ENCODE measurements at places on chromosomes 1 and 21. TPM values are rescaled to one million over a fixed set of nuclear protein-coding genes. Genes with fewer than 3 reads are reported as not detected.

DNA sequence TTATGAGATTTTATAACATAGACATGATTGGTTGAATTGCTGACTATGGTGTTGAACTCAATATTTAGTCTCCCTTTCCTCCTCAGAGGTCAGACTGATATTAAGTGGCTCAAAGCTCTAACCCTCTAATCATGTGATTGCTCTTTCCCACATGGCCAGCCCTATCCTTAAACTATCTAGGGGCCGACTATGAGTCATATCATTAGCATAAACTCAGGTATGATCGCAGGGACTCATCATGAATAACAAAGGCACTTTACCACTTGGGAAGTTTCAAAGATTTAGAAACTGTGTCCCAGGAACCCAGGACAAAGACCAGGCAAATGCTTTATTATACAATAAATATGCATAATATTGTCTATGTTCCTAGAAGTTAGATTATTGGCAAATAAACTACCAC is 894.6 kb upstream of the NEGR1 start:
- DNase-seq: no peak

DNA sequence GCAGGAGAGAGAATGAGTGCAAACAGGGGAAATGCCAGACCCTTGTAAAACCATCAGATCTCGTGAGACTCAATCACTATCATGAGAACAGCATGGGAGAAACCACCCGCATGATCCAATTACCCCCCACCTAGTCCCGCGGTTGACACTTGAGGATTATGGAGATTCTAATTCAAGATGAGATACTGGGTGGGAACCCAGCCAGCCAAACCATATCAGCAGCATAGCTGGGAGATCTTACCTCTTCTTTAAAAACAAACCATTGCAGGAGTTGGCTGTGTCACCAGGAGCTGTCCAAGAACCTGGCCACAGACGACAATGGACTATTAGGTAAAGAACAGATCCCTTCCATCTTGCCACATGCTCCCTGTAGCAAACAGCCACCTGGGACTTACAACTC is 422.7 kb downstream of the MATN1 start:
- no peak for DNase-seq

DNA sequence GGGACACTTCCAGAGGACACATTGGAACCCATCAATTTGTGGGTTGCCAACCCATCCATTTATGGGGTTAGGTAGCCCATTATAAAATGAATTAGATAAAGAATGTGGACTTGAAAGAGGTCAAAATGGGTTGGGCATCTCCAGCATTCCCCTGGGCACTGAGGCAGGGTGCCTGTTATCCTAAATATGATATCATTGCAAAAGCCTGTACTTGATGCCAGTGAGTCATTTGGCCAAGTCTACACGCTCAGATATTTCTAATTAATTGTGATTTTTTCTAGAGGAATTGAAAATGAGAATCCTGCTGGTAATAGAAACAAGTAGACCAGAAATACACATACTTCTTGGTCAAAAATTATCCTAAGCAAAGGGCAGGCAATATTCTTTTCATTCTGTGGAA is 21.9 kb upstream of the NBL1 start:
- no peak for DNase-seq

GRCh38 chr1:15189692-15190370 is 36.3 kb downstream of the TMEM51 start:
- DNase-seq: no peak

- peak; percentile 57 for DNase-seq
Measured at GRCh38 chr1:147735423-147735822, 25.0 kb downstream of the GJA5 start.

- peak; percentile 74 for DNase-seq
Measured at GRCh38 chr1:209652873-209653401, 712 bp upstream of the LAMB3 start.

DNA sequence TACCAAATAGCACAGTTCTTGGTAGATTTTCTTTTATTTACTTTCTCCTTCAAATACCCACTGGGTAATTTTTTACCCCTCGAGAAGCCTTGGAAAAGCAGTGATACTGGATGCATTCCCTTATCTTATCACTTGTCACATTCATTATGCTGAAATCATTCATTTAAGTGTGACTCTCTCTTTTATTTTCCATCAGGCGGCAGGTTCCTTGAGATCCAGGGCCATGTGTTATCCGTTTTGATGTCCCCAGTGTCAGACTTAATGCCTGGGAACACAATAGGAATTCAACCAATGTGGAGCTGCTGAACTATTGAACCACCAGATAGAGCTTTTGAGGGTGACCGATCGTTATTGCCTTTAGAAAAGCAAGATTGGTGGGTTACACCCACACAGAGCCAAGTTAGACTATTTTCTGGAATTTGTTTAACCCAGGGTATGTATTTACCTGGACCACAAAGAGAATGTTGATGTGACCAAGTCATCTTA is 51.5 kb upstream of the ATP5PO start:
- no peak for DNase-seq

DNA sequence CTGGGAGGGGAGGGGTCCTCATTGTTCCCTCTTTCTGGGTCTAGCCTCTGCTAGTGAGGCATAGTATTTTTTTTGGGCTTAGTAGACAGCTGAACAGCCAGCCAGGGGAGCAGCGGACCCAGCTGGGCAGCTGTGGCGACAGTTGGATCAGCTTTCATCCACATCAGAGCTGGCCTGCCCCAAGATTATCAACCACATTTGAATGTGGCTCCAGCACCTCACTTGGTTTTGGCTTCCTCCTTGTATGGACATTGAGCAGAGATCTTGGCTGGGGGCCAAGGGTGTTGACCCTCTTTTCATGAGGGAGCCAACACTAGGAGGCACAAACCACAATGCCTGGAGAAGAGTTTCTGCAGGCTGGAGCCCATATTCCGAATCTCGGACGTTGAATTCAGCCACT is 25.0 kb downstream of the WNT4 start:
- DNase-seq: no peak

DNA sequence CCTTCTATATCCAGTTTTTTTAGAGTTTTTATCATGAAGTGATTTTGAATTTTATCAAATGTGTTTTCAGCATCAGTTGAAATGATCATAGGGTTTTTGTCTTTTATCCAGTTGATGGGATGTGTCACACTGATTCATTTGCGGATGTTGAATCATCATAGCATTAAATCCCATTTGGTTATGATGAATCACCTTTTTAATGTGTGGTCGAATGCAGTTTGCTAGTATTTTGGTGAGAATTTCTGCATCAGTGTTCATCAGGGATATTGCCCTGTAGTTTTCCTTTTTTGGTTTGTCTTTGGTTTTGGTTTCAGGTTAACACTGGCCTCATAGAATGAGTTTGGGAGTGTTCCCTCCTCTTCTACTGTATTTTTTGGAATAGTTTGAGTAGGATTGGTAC is 80.3 kb downstream of the DIRAS3 start:
- DNase-seq: no peak

DNA sequence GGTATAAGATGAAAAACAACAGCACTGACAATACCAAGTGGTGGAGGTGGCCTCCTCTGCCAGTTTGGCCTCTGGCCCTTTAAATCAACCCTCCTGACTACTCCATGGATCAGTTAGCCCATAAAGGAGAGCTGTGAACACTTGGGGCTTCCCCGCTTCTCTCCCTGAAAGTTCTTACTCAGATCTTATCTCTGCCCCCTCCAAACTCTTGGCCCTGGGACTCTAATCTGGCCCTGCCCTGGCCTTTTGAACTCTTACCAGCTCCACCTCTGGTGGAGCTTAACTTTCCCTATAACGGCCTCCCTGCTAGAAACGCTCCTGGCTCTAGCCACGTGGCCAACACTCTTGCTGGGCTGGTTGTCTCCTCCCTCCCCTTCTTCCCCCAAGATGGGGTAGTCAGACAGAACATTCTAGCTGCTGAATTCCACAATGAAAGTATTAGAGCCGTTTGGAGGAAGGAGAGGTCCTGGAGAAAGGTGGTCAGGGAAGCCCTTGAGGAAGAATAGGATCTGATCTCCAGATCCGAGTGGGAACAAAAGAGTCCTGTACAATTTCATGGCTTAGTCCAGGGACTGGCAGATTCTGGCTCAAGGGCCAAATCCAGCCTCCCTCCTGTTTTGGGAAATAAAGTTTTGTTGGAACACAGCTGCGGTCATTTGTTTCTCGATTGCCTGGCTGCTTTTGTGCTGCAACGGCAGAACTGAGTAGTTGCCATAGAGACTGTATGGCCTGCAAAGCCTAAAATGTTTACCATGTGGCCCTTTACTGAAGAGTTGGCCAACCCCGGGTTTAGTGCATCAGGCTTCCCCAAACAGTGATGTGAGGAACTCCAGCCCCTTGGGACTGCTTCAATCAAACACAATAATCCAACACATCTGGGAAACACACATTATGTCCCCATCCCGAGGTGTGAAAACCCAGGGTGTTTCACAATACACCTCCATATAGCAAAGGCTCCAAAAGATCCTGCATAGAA is 9.5 kb upstream of the PIGR start:
- DNase-seq: no peak

DNA sequence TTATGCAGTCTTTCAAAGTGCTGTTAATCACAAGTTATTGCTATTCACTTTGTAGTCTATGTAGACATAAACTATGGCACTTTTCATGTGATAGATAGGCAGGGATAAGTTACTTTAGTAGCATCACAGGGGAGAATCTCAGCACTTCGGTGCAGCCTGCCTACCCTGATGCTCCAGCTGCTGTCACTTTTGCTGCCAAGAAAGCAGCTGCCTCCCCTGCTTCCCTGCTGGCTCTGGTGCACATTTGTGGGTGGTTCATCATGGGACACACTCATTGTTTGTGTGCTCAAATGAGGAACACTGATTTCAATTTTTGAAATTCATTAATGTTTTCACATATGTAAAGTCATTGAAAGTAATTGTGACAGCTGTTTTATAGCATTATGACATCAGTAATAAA is 272.6 kb downstream of the S1PR1 start:
- DNase-seq: peak; percentile 8

DNA sequence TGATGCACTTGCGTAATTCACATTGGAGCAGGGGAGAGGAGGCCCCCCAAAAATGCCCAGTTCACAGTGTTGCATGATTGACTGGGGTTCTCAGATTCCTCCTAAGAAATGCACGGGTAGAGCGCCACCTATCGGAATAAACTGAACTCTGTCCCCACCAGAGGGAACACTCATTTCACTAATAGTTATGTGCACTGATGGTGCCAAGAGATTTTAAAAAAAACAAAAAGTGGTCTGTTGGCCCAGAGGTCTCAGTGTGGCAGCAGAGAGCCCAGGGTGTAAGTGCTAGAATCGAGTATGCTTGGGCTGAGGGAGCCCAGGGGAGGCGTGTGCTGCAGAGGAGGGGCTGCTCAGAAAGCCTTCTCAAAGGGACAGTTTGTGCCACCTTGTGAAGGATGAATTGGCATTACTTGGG is 6.9 kb downstream of the PINK1 start:
- no peak for DNase-seq

DNA sequence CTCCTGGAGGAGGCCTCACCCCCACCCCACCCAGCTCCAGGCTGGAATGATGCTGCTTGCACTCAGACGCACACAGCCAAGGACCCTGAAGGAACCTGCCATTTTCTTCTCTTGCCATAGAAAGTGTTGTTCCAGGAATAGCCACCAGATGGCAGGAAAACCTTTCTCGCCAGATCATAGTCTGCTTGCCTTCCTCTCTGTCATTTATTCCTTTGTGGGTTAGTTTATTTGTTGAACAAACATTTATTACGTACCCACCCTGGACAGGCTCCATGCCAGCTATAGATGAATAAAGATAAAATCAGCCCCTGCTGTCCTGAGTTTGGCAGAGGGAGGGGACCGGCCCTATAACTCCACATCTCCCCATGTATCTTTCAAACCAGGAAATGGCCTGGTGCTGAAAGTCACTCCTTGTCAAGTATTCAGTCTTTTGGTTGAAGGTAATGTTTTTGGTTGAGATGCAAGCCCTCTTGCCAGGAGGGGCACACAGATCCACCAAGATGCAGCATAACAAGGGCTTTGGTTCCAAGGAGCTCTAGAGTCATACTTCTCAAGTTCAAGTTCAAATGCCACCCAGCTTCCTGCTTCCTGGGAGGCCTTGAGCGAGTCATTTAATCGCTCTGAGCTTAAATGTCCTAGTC is 7.0 kb upstream of the KCNC4 start:
- DNase-seq: no peak

DNA sequence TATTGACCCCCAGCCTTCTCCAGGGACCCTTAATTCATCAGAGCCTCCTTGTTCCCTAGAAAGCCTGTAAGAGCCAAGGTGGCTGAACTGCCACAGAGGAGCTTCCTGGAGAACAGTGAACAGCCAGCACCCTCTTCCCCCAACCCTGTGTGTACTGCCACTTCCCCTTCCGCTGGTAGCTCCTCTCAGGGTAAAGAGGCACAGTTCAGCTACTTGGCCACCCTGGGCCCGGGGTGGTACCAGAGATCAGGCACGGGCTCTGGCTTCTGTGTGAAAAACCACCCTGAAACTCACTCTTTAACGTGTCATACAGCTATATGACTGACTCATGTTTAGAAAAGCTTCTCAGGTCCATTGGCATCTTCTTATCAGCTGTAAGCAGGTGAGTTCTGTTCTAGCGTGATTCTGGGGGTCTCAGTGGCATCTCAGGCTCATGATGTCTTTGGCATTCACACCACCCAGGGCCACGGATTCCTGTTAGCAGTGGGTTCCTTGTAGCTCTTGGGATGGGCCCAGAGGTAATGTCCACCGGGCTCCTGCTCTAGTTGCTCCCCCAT is 22.4 kb downstream of the ARMH1 start:
- no peak for DNase-seq

- no peak for DNase-seq
Measured at GRCh38 chr1:66563941-66564630, 30.1 kb downstream of the SGIP1 start.

DNA sequence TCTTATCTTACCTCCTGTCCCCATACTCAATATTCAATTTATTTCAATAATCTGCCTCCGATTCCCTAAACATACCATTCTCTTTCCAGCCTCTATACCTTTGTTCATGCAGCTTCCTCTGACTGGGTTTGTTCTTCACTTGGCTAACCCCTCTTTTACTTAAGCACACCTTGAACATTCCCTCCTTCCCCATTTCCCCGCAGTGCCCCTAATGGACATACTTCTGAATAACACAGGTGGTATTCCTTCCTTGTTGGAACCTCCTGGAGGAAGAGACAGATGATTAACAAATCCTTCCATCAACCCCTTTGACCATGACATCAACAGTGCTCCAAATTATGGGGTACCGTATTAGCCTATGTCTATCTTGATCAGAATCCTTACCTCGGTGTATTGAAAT is 190.0 kb upstream of the UBE2U start:
- no peak for DNase-seq

GRCh38 chr21:18832950-18833349 is 429.4 kb upstream of the TMPRSS15 start:
- no peak for DNase-seq

DNA sequence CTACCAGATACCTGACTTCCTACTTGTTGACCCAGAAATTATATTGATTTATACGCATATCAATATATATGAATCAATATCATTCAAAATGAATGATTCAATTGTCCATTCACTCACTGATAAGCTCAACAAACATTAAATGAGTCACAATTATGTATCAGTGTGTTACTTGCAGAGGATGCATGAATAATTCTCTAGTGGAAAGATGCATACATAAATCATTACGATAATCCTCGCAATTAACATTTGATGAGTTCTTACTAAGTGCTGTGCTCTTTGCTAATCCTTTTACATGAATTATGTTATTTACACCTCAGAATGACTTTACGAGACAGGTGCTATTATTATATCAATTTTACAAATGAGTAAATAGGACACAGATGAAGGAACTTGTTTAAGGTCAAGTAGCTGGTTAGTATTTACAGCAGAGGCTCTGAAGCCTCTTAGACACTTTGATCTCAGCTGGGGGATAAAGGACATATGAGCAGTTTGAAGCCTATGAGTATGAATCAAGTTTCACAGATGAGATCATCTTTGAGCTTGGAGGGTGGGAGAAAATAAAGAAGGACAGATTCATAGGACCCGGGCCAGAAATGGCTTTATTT is 112.8 kb upstream of the ADAMTS5 start:
- no peak for DNase-seq

MAP3K6 gene
- total RNA-seq: 50.8 TPM

CORT gene
- not detected for total RNA-seq

Data from heart left ventricle (tissue), 16 donors.